ENCODE measurements at places on chromosomes 7 and 10.

- no peak for DNase-seq
Observed at GRCh38 chr10:21517134-21518031, 8.1 kb downstream of the SKIDA1 start.

- DNase-seq, result no peak
Observed at GRCh38 chr10:100364735-100365391, 17.8 kb downstream of the SCD start.

DNA sequence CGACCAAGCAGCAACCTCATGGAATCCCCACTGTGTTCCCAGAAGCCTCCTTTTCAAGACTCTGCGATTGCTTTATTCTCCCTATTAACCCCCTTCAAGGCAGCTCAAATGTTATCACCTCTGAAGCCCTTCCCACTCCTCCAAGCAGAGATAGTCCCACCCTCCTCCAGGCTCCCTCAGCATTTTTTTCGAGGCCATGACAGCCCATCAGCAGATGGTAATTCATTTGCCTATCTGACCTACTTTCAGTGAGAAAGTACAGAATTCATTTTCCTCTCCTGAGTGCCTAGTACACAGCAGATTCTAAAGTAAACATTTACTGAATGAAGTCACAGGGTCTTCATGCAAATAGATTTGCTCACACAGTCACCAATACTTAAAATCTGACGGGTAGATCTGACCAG is 47.8 kb downstream of the HERPUD2 start:
- no peak for DNase-seq

DNA sequence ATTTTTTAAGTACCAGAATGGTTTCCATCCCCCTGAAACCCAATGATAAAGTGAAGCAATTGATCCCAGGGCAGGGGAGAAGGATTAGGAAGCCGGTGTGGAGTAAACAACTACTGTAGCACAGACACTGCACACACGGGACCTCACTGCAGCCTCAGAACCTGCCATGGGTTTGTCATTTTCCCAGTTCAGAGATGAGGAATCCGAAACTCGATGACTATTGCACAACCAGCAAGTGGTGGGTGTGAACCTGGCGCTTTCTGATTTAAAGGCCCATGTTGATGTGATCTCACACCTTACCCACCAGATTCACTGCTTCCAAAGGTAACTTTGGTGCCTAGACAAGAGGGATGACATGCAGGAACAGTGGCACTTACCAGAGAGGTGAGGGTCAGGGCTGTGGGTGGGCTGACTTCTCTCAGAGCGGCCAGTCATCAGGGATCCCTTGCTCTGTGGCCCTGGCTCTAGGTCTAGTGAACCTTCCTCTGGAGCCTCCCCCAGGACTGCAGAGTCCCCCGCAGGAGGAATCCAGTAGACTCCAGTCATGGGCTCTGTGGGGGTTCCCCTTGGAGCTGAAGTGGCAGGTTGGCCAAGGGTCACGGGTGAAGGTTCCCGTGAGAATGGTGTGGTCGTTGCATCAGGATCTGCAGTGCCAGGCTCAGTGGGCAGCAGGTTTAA is 62.8 kb downstream of the PKD1L1 start:
- DNase-seq, result no peak

GRCh38 chr7:67659091-67659490 is 662.5 kb downstream of the TYW1 start:
- no peak for DNase-seq

GRCh38 chr7:111190804-111191203 is 99.9 kb downstream of the LRRN3 start:
- DNase-seq, result no peak

DNA sequence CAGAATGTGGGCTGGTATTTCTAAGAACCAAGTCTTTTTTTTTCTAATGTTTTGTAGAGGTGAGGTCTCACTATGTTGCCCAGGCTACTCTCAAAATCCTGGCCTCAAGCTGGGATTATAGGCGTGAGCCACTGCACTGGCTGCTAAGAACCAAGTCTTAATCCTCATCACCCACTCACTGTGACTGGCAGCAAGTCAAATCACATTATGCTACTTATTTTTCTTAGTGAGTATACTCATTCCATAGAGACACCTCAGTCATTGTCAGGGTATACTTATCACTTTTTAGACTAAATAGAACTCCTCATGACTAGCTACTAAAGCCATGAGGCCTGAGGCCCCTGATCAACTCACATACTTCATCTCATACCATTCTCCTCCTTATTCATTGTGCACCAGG is 116.1 kb downstream of the STRA8 start:
- DNase-seq, result no peak

- DNase-seq, result no peak
Observed at GRCh38 chr7:128076796-128077271, 45.6 kb upstream of the LRRC4 start.

- DNase-seq, result no peak
Observed at GRCh38 chr10:17758896-17759295, 6.9 kb downstream of the TMEM236 start.

DNA sequence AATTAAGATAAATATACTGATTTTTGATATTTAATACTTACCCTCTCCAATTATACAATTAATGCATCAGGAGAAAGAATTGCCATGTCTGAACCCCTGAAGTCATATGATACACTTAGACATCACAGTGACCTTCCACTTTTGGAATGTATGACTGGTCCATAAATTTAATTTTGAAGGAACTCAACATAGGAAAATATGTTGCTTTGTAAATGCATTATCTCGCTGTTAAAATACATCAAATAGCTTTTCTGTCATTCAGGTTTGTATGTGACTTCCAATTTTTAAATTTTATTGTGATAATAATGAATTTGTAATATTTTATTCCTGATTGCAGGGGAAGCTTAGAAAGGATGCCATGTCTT is 631.9 kb upstream of the ANKRD30A start:
- no peak for DNase-seq

- no peak for DNase-seq
Observed at GRCh38 chr10:71750124-71750841, 23.0 kb downstream of the VSIR start.

DNA sequence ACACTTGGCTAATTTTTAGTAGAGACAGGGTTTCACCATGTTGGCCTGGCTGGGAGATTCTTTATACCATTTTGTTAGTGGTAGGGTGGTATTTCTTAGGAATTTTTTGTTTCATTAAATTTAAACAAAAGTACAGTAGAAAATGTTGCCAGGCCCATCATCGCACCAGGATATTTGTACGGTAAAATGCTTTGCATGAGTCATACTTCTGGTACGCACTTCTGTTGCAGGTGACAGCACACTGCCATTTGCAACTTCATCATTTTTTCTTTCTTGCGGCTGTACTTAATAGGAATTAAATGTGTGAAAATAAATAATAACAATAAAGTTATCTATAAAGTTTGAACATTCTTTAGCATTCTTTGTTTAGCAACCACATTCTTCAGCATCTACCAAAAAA is 195.6 kb downstream of the SKAP2 start:
- no peak for DNase-seq

DNA sequence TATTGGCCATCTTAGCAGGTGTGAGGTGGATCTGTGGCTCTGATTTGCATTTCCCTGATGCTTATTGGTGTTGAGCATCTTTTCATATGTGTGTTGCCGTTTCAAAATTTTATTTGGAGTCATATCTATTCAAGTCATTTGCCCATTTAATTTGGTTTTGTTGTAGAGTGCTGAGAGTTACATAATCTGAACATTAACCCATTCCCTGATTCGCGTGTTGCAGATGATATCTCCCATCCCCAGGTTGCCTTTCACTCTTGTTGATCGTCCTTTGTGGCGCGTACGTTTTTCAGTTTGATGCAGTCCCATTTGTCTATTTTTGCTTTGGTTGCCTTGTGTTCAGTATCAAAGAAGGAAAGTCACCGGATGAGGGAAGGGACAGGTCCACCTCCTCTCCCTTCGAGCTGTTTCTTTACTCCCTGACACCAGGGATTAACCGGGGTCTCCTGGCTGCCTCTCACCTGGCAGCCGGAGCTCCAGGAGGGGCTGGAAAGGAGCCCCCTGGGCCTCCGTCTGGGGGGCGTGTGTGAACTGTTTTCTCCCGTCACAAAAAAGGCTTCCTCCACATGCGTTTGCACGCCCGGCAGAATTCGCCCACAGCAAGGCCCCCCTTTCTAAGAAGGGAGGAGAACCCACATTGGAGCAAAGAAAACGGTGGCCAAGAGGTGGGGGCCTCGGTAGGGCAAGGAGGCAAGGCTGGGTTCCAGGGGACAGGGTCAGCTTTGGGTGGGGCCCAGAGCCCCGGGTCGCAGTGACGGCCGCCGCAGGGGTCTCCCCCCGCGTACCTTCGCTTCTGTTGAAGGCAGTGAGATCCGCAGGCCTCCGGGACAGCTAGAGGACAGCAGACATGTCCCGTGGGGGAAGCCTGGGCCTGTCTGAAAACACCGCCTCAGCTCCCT is 8.3 kb downstream of the MNX1 start:
- DNase-seq, result no peak

- DNase-seq, result no peak
Observed at GRCh38 chr10:30662814-30663213, 33.3 kb upstream of the LYZL2 start.

GRCh38 chr10:16258291-16259040 is 178.3 kb upstream of the PTER start:
- no peak for DNase-seq

DNA sequence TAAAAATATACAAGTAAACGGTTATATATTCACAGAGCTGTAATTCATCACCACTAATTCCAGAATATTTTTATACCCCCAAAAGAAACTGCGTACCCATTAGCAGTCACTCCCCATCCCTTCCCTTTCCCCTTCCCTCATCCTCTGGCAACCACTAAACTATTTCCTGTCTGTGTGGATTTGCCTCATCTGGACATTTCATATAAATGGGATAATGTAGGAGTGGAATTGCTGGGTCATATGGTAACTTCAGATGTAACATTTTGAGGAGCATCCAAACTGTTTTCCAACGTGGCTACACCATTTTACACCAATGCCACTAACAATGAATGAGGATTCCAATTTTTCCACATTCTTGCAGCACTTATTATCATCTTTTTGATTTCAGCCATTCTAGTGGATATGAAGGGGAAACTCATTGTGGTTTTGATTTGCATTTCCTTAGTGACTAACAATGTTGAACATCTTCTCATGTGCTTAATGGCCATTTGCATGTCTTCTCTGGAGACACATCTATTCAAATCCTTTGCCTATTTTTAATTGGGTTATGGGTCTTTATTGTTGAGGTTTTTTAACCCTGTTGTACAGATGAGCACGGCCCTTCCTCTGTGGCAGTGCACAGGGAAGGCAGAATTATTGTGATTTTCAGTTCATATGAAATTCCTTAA is 79.2 kb downstream of the RBM20 start:
- no peak for DNase-seq

- no peak for DNase-seq
Observed at GRCh38 chr7:22996470-22996869, 17.5 kb downstream of the HYCC1 start.

DNA sequence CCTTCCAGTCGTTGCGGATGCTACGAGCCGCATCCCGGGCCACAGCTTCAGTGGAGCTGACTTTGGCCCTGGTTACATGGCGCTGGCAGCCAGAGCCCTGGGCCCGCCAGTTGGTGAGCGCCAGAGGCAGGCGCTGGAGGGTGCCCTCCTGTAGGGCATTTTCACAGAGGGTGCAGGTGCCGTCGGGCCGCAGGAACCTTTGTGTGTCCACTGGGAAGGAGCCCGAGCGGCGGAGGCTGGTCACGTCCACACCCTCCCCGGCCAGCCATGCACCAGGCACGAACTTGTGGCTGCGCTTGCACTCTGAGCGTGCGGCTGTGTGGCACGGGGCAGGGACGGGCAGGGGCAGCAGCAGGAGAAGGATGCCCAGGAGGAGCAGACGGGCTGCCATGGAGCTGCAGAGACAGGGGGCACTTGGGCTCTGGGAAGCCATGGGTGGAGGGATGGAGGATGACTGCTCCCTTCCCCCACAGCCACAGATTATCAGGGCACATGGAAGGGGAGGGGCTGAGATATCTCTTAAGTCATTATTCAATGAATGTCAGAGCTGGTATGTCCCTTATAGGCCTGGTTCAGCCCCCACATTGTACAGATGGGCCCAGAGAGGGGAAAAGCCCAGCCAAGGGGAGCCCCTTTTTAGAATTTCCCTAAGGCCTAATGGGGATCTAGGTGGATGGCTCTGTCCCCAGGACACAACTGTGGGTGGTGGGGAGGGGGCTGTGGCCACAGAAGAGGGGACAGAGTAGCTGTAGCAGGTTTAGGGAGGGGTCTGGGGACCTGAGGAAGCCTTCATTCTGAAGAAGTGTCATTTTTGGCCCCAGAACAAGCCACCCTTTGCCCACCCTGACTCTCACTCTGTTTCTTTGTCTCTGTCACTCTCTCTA is 1.8 kb downstream of the PRF1 start:
- DNase-seq, result no peak

DNA sequence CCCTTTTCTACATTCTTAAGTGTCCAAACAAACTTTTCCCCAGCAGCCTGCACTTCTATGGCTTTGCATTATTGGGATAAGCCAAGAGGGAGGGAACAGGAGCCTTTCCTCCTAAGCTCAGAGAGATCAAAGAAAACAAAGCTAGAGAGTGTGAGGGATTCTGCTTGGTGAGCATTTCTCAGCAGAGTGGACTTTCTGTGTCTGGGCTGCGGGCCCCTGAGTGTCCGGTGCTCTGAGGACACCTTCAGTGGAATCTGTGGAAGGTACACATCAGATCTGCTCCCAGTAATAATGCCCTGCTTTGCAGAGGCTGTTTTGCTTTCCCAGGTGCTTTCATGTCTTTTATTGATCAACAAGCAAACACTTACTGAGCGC is 50.2 kb downstream of the KCNMA1 start:
- DNase-seq, result no peak

DNA sequence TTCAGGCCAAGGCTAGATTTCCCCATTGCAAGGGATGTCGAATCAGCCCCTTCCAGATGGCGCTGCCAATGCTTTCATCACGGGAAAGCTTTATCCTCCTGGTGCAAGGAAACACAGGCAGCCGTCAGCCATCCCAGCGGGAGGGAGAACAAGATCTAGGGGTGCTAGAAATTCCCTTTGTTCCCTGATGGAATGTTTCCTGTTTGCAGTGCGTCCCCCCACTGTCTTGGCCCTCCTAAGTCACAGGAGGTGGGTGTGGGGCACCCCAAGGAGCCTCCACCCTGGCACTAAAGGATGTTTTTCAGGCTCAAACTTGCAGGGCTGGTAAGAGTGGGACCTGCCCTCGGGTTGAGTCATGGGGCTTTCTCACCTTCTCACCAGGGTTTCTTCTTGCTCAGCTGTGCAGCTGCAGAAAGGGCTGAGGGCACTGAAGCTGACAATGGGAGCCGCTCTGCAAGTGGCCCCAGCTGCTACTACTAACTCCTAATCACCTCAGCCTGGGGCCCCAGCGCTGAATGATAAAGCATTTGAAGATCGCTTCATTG is 103.6 kb downstream of the PRPF18 start:
- no peak for DNase-seq

DNA sequence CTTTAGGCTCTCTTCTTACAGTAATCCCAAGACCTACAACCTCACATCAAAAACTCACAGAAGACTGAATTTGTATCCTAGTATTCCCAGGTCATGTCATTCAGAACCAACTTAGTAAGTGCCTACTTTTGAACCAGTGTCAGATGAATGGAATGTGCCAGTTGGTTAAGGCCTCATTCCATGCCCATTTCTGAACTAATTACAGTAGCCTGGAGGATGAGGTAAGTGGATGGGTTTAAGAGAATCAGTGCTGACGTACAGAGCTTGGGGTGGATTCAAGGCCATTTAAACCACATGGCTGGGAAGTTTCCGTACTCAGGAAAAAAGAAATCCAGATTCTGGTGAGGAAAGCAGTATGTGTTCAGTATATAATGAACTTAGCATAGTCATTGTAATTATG is 21.9 kb upstream of the FOXP2 start:
- no peak for DNase-seq
